Stomach (tissue), 19 donors: ENCODE measurements at places on chromosomes 2 and 18. TPM values are rescaled to one million over a fixed set of nuclear protein-coding genes. Genes with fewer than 3 reads are reported as not detected.

Gene FKBP7
- total RNA-seq, result 1.4 TPM

Gene SERPINB10
- not detected for total RNA-seq

Gene CPS1
- under 0.01 TPM for total RNA-seq

Gene CLEC4F
- total RNA-seq, result not detected

Gene AP1S3
- total RNA-seq, result not detected

Gene MGAT4A
- total RNA-seq, result 7.6 TPM

Gene HOXD12
- not detected for total RNA-seq
